ENCODE measurements at places on chromosomes 1 and 21.

DNA sequence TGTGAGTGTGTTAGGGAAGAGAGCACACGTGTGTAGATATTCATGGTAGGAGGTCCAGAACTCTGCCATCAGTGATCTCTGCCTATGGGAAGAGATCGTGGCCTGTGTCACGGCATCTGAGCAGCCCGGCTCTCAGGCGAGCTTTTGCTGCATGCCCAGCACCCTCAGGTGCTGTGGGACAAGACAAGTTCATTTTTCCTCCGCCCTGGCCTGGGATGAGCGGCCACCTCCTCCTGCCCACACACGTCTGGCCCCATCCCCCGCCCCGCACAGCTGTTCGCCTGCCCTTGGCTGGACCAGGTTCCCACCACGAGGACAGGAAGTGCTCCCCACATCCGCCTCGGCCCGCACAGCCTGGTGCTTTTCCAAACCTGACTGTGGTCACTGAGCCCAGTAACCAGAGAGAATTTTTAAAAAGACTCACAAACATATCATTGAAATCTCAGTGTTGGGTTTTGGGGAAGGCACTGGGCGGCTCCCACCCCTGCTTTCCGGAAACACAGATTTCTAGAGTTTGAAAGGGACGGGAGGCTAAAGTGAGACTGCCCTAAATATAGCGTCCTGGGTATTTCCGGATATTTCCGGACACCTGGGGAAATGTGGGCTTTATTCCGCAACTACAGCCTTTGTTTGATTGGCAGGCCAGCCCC, 18.0 kb downstream of the BMP8A start:
- no peak for DNase-seq

- no peak for DNase-seq
Measured at GRCh38 chr1:109490029-109490933, 3.6 kb upstream of the CYB561D1 start.

DNA sequence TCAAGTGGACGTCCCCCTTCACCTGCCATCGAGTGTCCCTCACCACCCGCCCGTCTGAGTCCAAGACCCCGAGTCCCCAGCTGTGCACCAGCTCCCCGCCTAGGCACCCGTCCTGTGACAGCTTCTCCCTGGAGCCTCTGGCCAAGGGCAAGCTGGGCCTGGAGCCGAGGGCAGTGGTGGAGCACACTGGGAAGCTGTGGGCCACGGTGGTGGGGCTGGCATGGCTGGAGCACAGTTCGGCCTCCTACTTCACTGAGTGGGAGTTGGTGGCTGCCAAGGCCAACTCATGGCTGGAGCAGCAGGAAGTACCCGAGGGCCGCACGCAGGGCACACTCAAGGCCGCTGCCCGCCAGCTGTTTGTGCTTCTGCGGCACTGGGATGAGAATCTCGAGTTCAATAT, 63.2 kb downstream of the VWA5B1 start:
- no peak for DNase-seq

- DNase-seq = no peak
Measured at GRCh38 chr1:115465802-115466363, 127.8 kb upstream of the NGF start.

All from AG09309 (cell line).